Activated CD8-positive, alpha-beta T cell treated with anti-CD3 and anti-CD28 coated beads for 36 hours (primary cell): ENCODE measurements at places on chromosomes 5 and 9.

- DNase-seq = no peak
These were observed 385.8 kb upstream of the PCSK5 start for GRCh38 chr9:75504721-75505120.

DNA sequence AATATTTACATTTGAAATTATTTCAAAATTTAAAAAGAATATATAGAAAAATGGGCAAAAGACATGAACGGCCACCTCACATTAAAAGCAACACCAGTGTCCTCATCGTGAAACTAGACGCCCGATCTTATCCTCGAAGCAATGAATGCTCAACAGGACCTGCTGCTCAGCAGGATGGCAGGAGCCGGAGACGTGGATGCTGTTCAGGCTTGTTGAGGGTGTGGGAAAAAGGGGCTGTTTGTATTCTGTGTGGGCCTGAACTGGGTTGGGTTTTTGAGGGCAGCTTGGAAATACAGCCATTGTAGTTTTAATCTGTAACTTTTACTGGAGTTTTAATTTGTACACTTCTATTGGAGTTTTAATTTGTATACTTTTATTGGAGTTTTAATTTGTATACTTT is 20.3 kb downstream of the EXOC3 start:
- no peak for DNase-seq

GRCh38 chr5:39394946-39395345 is 29.8 kb downstream of the DAB2 start:
- DNase-seq = no peak

- DNase-seq = no peak
These were observed 21.0 kb downstream of the PLAC8L1 start for GRCh38 chr5:146084376-146084775.

DNA sequence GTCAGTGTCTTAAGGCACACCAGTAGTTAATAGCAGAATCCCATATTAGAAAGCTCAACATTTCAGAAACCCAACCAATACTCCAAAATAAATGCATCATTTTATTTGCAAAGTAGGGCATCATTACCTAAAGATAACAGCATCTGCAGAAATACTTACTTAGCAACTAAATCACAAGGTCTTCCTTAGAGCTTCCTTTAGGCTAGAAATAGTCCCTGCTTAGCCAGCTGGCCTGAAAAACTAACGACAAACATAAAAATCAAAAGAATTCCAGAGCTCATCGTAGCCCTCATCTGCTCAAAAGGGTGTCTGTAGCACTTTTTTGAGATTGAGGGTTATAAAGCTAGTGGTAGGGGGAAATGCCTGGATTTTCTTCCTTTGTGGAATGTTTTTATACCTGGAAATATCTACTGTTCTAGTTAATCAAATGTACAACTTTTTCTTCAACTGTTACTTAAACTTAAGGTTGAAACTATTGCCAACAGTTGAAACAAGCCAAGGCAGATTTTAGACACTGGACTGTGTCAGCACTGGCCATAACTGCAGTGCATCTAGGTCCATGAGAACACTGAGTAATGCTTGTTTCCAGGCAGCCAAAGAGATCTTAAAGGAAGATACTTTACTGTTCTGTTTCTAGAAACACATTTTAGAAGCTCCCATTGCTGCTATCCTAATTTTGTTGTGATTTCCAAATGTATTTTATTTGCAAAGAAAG is 129.4 kb upstream of the RASA1 start:
- no peak for DNase-seq
